ENCODE measurements at places on chromosomes 4 and X. TPM values are rescaled to one million over a fixed set of nuclear protein-coding genes. Genes with fewer than 3 reads are reported as not detected.
A peak's percentile ranks its signal among the peaks of the same experiment; 100 is the strongest.

The COQ2 gene
- total RNA-seq: 22.6 TPM

DNA sequence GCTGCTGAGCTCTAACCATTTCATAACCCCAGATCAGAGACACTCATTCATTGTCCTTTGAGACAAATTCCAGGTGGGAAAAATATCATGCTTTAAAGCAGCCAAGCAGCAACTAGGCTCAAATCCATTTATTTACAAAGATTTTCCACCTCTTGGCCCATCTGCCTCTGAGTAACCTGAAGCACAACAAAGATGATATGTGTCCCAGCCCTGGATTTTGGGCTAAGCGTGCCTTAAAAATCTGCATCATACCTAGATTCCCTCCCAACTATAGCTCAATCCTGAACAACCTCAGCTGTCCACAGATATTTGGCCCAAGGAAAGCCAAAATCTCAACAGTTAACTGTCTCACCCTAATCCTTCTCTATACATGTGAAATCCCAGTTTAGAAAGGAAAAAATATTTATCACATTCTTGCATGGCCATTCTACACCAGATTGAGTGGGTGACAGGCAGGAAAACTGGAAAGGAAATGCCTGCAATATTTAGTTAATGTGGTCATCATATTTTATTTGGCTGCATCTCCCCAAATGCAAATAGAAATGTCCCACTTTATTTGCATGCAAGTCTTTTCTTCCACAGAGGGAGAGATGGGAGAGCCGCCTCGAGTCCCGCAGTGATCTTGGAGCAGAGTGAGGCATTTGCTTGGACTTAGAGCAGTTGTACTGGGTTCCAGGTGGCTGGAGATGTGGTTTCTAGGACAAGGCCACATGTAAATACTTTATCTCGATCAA, 146.4 kb upstream of the EOLA2 start:
- H3K4me3 ChIP-seq: no peak overlapping the region
- no peaks in the 10 kb centered on the region for H3K36me3 ChIP-seq
- no peak for DNase-seq
- H3K27me3 ChIP-seq: no peaks in the 10 kb centered on the region
- H3K4me1 ChIP-seq: no peaks in the 10 kb centered on the region
- H3K27ac ChIP-seq: no peak overlapping the region

The EXOC1 gene
- 59.9 TPM for total RNA-seq

The OCIAD2 gene
- 0.88 TPM for total RNA-seq

DNA sequence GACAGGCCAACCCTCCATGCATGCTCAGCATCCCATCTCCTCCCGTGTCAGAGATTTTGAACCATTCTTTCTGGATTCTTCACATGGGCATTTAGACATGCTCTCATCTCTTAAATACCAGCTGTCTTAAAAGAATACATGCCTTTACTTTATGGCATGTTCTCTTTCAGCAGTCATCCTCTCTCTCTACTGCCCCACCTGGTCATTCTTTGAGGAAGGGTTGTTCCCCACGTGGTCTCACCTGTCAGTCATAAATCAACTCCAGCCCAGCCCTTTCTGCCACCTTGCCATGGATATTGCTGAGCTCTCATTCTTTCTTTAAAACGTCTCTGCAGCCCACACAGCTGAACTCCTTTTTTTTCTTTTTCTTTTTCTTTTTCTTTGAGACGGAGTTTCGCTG, 111.3 kb downstream of the ARHGAP10 start:
- no peaks in the 10 kb centered on the region for H3K36me3 ChIP-seq
- DNase-seq: no peak
- H3K27ac ChIP-seq: no peak overlapping the region
- H3K4me3 ChIP-seq: no peak overlapping the region
- H3K4me1 ChIP-seq: no peaks in the 10 kb centered on the region

The ESX1 gene
- not detected for total RNA-seq

- no peak overlapping the region for H3K4me3 ChIP-seq
- no peaks in the 10 kb centered on the region for H3K36me3 ChIP-seq
- no peaks in the 10 kb centered on the region for H3K27me3 ChIP-seq
- DNase-seq: no peak
Observed at GRCh38 chrX:24732766-24733500, 39.2 kb downstream of the POLA1 start.

The IL15 gene
- total RNA-seq: 9.8 TPM

DNA sequence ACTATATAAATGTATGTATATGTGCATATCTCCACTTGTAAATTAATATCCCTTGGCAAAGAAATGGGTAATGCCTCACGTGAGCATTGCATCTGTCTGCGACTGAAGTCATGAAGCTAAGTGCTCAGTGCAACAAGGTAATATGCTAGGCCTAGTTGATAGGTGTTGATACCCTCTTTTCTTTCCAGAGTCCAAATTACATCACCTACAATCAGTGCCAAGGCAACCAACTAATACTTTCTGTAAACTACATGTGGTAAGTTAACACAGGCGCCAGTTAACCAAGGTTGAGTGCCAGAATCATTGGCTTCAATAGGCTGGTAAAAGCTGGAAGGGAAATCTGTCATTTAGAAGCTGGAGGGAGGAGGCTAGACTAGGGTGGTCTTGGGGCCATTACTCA, 41.1 kb downstream of the GPM6B start:
- no peak for DNase-seq
- H3K27me3 ChIP-seq: no peaks in the 10 kb centered on the region
- H3K36me3 ChIP-seq: no peaks in the 10 kb centered on the region
- H3K4me3 ChIP-seq: no peak overlapping the region
- no peaks in the 10 kb centered on the region for H3K4me1 ChIP-seq

DNA sequence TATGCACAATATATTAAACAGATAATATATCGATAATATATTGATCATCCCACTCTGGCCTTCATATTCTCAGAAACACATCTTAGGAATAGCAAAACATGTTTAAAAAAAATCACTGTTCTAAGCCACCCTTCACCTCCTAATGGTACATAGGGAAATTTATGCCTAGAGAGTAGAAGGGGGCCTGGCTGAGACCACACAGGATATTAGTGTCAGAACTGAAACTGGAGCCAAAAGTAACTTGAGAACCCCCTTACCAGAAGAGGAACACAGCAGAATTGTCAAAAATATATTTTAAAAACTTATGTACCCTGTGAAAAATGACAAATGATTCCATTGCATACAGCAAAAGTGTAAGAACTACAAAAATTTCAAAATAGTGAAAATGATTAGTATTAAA, 173.1 kb downstream of the VSIG4 start:
- no peak for DNase-seq
- no peaks in the 10 kb centered on the region for H3K36me3 ChIP-seq
- no peaks in the 10 kb centered on the region for H3K27me3 ChIP-seq
- no peaks in the 10 kb centered on the region for H3K4me1 ChIP-seq

DNA sequence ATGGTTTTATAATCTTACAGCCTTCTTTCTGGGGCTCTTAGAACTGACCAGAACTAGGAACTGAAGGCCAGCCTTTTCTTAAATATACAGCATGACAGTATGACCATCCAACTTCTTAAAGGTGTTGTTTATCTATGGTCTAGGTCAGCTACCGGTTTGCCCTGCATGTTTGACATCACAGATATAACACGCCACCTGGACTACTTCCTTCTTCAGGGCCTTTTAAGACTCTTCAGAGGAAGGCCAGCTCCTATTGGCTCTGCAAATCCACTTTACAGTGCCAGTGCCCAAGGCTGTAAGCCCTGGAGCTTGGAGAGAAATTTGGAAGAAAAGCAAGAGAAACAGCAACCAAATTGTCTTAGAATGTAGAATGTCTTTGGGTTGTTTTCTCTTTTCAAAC, 185.5 kb downstream of the MGST2 start:
- H3K27ac ChIP-seq: no peak overlapping the region
- DNase-seq: no peak
- H3K36me3 ChIP-seq: no peaks in the 10 kb centered on the region
- H3K4me3 ChIP-seq: no peak overlapping the region
- H3K27me3 ChIP-seq: no peaks in the 10 kb centered on the region
- H3K4me1 ChIP-seq: no peaks in the 10 kb centered on the region

The KIT gene
- 69.9 TPM for total RNA-seq

The P2RY8 gene
- total RNA-seq: not detected

- no peak overlapping the region for H3K4me3 ChIP-seq
- no peaks in the 10 kb centered on the region for H3K27me3 ChIP-seq
- no peak for DNase-seq
Observed at GRCh38 chrX:137178392-137178791, 144.6 kb upstream of the GPR101 start.

The GAGE12H gene
- not detected for total RNA-seq

DNA sequence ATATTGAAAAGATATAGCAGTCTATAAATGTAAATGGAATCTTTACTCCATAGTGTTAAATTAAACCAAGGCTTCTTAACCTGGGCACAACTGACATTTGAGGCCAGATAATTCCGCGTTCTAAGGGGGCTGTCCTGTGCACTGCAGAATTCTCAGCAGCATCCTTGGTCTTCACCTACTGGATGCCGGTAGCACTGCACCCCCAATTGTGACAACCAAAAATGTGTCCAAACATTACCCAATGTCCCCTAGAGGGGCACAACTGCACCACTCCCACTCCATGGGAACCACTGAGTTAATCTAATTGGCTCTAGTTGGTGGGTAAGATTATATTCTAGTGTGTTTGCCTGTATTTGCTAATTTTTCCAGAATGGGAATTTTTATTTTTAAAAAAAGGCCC, 16.6 kb downstream of the AP1S2 start:
- no peak overlapping the region for H3K4me3 ChIP-seq
- H3K27me3 ChIP-seq: no peaks in the 10 kb centered on the region
- no peaks in the 10 kb centered on the region for H3K36me3 ChIP-seq
- H3K4me1 ChIP-seq: no peaks in the 10 kb centered on the region

The SLC9A7 gene
- 0.88 TPM for total RNA-seq

DNA sequence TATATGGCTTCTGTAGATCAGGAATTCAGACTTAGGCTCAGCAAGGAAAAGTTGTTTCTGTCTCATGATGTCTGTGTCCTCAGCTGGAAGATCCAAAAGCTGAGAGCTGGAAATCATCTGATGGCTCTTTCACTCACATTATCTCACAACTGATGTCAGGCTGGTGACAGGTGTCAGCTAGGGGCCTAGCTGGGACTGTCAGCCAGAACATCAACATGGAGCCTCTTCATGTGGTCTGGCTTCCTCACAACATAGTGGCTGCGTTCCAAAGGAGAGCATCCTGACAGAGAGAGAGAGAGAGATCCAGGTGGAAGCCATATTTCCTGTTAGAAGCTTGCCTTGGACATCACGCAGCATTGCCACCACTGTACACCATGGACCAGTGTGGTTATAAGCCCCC, 10.6 kb upstream of the INTS6L start:
- H3K36me3 ChIP-seq: no peaks in the 10 kb centered on the region
- DNase-seq: no peak
- H3K27ac ChIP-seq: no peak overlapping the region
- H3K4me3 ChIP-seq: no peak overlapping the region
- H3K27me3 ChIP-seq: no peaks in the 10 kb centered on the region

GRCh38 chr4:40878548-40879055, 128.8 kb downstream of the NSUN7 start:
- H3K4me3 ChIP-seq: no peak overlapping the region
- no peak overlapping the region for H3K27ac ChIP-seq
- no peaks in the 10 kb centered on the region for H3K27me3 ChIP-seq
- H3K4me1 ChIP-seq: no peaks in the 10 kb centered on the region
- no peaks in the 10 kb centered on the region for H3K36me3 ChIP-seq

DNA sequence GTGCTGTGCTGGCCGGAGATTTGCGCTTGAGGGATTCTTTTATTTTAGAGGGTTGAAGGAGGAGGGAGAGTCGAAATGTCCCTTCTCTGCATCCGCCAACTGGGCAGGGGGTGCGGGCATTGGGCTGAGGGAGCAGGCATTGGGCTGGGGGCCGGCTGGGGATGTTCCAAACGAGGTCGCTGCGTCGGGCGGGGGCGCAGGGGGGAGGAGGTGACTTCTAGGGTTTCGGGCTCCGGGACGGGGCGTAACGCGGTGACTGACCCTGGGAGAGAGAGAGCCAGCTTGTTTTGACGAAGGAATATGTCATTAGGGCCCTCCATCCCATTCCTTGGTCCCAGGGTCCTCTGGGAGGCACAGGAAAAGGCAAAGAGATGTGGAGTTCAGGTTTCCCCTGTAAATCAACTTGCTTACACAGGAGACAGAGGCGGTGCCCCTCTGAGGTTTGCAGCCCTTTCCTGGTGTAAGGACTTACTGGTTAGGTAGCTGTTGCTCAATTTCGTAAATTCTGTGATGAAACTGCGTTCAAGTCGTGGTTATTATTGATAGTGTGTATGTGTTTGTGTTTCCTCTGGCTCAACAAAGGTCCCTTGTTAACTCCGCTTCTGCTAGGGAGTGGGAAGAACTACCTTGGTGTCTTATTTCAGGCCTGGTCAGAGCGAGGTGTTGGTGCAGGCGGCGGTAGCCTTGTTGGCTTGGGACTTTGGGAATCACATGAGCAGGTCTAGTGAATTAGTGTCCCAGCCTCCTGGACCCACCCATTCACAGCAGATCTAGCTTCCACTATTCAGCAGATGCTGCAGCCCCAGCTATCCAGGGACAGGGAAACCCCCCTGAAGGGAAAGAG, 716 bp downstream of the FHIP1A start:
- peak overlapping the region; percentile 54 for H3K4me3 ChIP-seq
- peak; percentile 17 for DNase-seq
- peak overlapping the region; percentile 83 for H3K27ac ChIP-seq
- H3K4me1 ChIP-seq: no peaks in the 10 kb centered on the region

GRCh38 chr4:146023334-146023967, 84.8 kb upstream of the ZNF827 start:
- no peaks in the 10 kb centered on the region for H3K36me3 ChIP-seq
- H3K4me1 ChIP-seq: no peaks in the 10 kb centered on the region
- no peaks in the 10 kb centered on the region for H3K27me3 ChIP-seq
- H3K27ac ChIP-seq: no peak overlapping the region
- no peak for DNase-seq

- no peak overlapping the region for H3K27ac ChIP-seq
- peak; percentile 33 for DNase-seq
- no peak overlapping the region for H3K4me3 ChIP-seq
- no peaks in the 10 kb centered on the region for H3K4me1 ChIP-seq
- H3K27me3 ChIP-seq: no peaks in the 10 kb centered on the region
Observed at GRCh38 chr4:177047070-177047850, 254.5 kb upstream of the VEGFC start.

DNA sequence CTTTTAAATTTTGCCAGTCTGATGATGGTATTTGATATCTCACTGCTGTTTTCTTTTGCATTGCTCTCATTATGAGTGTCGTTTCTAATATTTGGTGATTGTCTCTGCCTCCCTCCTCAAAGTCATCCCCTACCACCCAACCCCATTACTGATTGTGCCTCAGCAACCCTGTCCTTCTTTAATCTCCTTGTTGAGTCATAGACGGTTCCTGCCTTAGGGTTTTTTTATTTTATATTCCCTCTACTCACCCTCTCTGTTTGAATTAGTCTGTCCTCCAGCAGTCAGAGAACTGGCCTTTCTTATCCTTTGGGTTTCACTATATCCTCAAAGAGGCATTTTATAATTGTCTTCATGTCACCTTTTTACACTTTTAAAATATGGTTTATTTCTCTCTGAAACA, 409.3 kb upstream of the CPEB2 start:
- no peak for DNase-seq
- no peaks in the 10 kb centered on the region for H3K27me3 ChIP-seq
- no peaks in the 10 kb centered on the region for H3K36me3 ChIP-seq
- no peak overlapping the region for H3K27ac ChIP-seq
- no peaks in the 10 kb centered on the region for H3K4me1 ChIP-seq

Data from uterus (tissue), 4 donors.